ENCODE measurements at places on chromosomes 16 and 17.

GRCh38 chr16:68420366-68420942 lies 27.9 kb downstream of the SMPD3 start:
- DNase-seq = no peak

- no peak for DNase-seq
Observed at GRCh38 chr16:31253642-31254045, 6.1 kb upstream of the ITGAM start.

- no peak for DNase-seq
Observed at GRCh38 chr17:10294180-10294579, 78.6 kb downstream of the MYH13 start.

DNA sequence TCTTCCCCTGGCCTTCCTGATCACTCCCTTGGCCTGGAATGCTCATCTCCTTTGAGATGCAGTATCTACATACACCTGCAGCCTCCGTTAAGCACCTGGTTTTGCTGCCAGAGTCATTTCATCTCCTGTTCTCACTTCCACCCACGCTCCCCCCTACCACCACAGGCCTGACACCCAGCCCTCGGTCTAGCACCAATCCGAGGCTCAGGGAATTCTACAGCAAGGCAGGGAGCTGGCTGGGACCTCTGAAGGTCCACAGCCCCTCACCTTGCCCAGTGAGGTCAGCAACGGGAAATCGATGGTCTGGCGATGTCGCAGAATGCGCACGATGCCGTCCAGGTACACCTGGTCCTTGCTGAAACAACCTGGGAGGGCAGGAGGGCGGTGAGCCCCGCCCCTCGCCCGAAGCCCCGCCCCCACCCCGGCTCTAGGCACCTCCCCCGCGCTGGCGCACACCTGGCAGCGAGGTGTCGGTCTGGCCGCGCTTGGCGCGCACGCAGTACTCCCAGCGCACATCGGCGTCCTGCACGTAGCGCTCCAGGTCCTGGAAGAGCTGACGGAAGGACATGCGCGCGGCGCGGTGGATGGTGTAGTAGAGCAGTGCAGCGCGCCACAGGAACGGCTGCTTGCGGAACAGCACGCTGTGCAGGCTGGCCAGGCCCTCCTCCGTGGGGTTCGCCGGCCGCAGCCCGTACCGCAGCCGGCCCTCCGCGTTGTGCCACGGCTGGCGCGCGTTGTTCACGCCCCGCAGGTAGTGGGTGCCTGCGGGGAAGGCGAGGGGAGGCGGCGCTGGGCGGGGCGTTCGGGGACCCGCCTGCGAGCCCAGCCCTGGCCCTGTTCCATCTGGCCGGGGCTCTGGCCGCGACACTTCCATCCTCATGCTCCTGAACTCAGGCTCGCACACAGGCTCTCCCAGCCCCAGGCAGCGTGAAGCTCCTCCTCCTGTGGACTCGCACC lies 5.7 kb downstream of the MATCAP1 start:
- DNase-seq = peak; percentile 97

DNA sequence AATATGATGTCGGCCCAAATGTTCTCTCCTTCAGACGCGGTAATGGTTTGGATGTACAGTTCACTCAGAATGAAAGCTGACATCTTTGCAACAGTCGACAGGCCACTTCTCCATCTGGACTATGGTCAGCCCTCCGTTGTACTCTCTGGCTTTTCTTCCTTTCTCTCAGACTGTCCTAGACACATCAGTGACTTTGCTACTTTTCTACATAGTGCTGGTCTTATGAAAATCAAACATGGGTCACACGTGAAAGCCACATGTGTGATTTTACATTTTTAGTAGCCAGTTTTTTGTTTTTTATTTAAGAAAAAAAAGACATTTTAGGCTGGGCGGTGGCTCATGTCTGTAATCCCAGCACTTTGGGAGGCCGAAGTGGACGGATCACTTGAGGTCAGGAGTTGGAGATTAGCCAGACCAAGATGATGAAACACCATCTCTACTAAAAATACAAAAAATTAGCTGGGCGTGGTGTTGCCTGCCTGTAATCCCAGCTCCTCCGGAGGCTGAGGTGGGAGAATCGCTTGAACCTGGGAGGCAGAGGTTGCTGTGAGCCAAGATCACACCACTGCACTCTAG lies 644.1 kb downstream of the KCNJ2 start:
- DNase-seq = no peak

- DNase-seq = no peak
Observed at GRCh38 chr17:69605571-69605970, 191.1 kb downstream of the MAP2K6 start.

GRCh38 chr16:87053016-87053982 lies 263.9 kb downstream of the C16orf95 start:
- DNase-seq = no peak

Data from 8988T (cell line).